Endodermal cell (in vitro differentiated cells): ENCODE measurements at places on chromosomes 3 and 15. TPM values are rescaled to one million over a fixed set of nuclear protein-coding genes. Genes with fewer than 3 reads are reported as not detected.

FYTTD1 gene
- total RNA-seq = 37.4 to 51.8 TPM (median 41.5 TPM) in 3 replicates

GRCh38 chr15:85025516-85026251 lies 44.0 kb downstream of the PDE8A start:
- no peaks in the 10 kb centered on the region for H3K27me3 ChIP-seq
- H3K27ac ChIP-seq = no peak overlapping the region
- H3K4me3 ChIP-seq = no peak overlapping the region
- no peaks in the 10 kb centered on the region for H3K36me3 ChIP-seq

RTP3 gene
- not detected in 2 replicates for total RNA-seq

DNA sequence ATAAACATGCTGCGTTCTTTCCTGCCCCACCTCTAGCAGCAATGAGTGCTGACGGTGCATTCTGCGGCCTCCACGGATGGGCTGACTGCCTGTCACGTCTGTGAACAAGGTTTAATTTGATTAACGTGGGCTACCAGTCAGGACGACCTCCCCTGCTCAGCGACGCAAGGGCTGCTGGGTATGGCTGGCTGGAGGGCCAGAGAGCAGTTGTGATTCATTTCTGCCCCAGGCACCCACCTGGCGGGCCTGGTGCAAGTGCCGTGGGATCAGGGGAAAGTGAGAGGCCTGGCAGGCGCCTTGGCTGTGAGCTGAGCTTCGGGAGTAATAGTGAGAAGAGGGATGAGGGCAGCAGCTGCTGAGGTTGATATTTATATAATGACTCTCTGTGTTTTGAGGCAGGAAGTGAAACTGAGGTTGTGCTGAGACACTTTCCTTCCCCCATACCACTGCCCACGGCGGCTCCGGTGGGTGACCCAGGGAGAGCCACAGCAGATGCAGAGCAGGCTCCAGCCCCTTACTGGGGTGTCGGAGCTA lies 190.4 kb upstream of the BCL6 start:
- H3K27me3 ChIP-seq = peaks cover 27% of the 10 kb centered on the region
- H3K4me3 ChIP-seq = no peak overlapping the region
- no peaks in the 10 kb centered on the region for H3K4me1 ChIP-seq
- H3K36me3 ChIP-seq = no peaks in the 10 kb centered on the region
- no peak overlapping the region for H3K27ac ChIP-seq

TTC21A gene
- 5.6 to 8.6 TPM (median 5.7 TPM) in 3 replicates for total RNA-seq

DNA sequence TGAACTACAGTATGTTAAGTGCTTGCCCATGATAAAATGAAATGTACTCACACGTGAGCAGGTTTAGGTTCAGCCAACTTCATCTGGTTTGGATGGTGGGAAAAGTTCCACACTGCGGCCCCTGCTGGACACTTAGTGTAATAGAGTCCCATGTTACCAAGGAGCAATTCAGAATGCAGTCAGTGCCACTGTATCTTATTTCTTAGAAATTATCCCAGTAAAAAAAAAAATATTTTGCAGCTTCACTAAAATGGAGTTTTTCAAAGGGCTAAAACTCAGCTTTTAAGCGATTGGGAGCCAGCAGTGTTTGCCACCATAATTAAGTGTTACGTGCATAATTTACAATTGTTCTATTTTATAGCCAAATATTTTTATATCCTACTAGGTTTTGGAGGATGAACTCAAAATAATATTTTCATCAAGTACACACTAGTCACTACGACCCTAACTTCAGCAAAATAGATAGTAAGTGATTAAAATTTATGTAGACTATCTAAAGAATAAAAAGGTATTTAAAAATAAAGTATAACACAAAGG lies 371.7 kb upstream of the GBE1 start:
- H3K4me3 ChIP-seq = no peak overlapping the region
- H3K27ac ChIP-seq = no peak overlapping the region
- DNase-seq = peak; percentile 76
- H3K4me1 ChIP-seq = no peaks in the 10 kb centered on the region
- H3K36me3 ChIP-seq = no peaks in the 10 kb centered on the region
- H3K27me3 ChIP-seq = no peaks in the 10 kb centered on the region

KCNH8 gene
- 12.0 to 22.4 TPM (median 13.0 TPM) in 3 replicates for total RNA-seq

DNA sequence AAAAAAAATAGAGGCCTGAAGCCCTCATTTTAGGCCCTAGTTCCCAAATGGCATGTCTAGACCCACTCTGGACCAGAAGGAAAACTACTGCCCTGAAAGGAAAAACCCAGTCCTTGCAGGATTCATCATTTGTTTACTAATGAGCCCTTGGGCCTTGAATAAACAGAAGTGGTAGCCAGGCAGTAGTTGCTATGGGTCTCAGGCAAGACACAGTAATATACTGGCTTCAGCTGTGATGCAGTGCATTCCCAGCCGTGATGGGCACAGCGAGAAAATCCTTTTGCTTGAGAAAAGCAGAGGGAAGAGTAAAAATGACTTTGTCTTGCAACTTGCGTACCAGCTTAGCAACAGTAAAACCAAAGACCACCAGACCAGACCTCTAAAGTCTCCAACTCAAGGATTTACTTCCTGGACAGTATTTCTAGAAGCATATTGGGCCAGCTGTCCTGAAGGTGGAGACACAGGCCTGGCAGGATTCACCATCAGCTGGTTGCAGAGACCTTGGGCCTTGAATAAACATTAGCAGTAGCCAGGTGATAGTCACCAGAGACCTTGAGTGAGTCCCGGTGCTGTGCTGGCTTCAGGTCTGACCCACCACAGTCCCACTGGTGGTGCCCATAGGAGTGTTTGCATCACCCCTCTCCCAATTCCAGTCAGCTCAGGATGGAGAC lies 208.3 kb upstream of the SLITRK3 start:
- no peaks in the 10 kb centered on the region for H3K4me1 ChIP-seq
- no peaks in the 10 kb centered on the region for H3K36me3 ChIP-seq
- H3K27me3 ChIP-seq = no peaks in the 10 kb centered on the region

DNA sequence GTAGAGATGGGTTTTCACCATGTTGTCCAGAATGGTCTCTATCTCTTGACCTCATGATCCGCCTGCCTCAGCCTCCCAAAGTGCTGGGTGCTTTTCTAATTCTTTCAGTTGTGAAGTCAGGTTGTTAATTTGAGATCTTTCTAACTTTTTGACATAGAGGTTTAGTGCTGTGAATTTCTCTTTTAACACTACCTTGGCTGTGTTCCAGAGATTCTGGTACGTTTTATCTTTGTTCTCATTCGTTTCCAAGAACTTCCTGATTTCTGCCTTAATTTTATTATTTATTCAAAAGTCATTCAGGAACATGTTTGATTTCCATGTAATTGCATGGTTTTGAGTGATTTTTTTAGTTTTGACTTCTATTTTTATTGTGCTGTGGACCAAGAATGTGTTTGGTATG lies 63.5 kb upstream of the CCDC54 start:
- DNase-seq = no peak
- H3K4me3 ChIP-seq = no peak overlapping the region
- H3K4me1 ChIP-seq = peaks cover 3% of the 10 kb centered on the region
- H3K27me3 ChIP-seq = no peaks in the 10 kb centered on the region

- H3K27ac ChIP-seq = no peak overlapping the region
- H3K4me1 ChIP-seq = no peaks in the 10 kb centered on the region
- H3K4me3 ChIP-seq = no peak overlapping the region
- no peaks in the 10 kb centered on the region for H3K36me3 ChIP-seq
- no peak for DNase-seq
These were observed 7.4 kb downstream of the ALDH1A2 start for GRCh38 chr15:58058073-58058472.

DNA sequence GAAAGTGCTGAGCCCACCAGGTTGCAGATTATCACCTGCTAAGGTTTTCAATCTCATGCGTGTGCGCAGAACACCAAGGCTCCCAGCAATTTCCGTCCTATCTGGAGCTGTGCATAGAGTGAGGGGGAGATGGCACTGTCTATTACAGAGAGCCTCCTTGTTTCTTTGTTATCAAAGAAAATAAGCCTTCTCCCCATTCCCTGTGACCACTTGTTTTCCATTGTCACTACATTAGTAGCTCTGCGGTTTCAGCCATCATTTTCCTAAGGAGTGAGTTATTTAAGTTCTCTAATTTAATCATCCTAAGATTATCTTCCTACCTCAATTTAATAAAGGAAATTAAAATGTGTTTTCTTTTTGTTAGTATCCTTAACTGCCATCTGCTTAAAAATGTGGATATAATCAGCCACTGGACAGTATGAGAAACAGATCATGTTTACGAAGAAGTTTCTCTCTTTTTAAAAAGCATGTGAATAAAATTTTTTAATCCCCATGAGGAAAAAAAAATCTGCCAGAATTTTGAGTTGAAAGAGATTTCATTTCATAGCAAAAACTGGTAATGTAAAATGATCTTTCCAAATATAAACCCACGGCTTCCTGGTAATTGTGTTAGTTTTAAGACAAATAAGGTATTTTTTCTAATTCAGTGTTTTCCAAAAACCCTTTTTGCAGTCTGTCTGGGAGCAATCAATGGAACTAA lies 172.3 kb upstream of the UBE2E1 start:
- no peak overlapping the region for H3K4me3 ChIP-seq
- no peak overlapping the region for H3K27ac ChIP-seq
- DNase-seq = no peak
- no peaks in the 10 kb centered on the region for H3K27me3 ChIP-seq

C3orf70 gene
- 0.79 and 0.88 TPM in 2 replicates for total RNA-seq
